ENCODE measurements at places on chromosomes 2 and 18.

DNA sequence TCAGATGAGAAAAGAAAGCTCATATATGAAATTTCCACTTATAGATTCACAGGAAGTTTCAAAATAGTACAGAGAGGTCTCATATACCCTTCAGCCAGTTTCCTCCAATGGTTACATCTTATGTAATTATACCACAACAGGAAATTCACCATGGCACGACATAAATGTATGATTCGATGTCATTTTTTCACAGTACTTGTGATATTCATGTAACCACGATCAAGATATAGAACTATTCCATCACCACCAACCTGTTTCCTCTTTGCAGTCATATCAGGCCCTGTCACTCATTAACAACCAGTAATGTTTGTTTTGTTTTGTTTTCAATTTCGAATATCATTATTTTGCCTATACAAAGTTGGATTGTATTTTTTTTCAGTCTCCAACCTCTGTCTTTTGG is 314.3 kb upstream of the POU3F3 start:
- no peak for DNase-seq

GRCh38 chr2:19261061-19261460 is 97.4 kb downstream of the OSR1 start:
- no peak for DNase-seq

- DNase-seq, result no peak
Measured at GRCh38 chr2:240961910-240962299, 36.5 kb upstream of the SNED1 start.

- no peak for DNase-seq
Measured at GRCh38 chr2:179341152-179341866, 76.7 kb upstream of the SESTD1 start.

DNA sequence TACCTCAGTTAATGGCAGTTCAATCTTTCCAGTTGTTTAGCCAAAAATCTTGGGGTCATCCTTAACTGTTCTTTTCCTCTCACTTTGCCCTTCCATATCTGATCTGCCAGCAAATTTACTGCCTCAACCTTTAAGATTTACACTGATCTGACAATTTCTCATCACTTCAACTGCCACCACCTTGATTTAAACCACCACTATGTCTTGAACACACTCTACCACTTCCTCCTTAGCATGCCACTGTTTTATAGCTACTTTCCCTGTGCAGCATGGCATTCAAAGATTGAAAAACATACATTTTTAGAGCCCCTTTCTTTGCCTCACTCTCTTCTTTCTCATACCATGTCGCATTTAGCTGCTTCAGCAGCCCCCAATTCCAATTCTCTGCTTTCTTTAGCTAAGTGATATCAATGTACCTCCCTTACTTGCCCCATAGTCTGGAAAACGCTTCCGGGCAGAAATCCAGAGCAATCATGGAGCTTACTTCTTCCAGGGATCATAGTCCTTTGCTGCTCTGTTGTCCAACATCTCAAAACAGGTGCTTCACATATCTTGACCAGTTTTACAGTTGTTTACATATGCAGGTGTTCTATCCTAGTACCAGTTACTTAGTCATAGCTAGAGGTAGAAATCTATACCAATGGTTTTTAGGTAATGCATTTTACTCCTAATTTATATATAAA is 10.9 kb downstream of the PGAP1 start:
- no peak for DNase-seq

GRCh38 chr18:59276047-59276446 is 2.8 kb upstream of the RAX start:
- no peak for DNase-seq

DNA sequence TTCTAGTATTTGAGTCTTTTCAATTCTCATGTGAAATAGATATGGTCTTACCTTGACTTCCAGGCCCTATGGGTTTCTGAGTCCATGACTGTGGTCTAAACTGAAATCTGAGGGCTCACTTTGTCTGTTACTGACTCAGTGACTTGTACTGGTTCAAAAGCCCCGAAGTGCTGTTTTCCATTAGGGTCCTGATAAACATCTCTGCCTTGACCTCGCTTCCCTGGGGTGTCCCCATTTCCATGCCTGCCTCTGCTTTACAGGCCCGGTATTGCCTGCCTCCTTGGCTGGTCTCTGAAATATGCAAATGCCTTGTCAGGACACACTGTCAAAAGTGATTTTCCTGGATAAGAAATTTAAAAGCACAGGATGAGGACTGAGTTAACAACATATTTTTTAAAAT is 538.8 kb downstream of the SOCS6 start:
- no peak for DNase-seq

- DNase-seq, result no peak
Measured at GRCh38 chr18:26546875-26547645, 1.3 kb downstream of the KCTD1 start.
